Activated T-helper 1 cell treated with anti-CD3 and anti-CD28 coated beads, Interleukin-2, amount 50 U/mL, for 16 hours (primary cell): ENCODE measurements at places on chromosomes 1 and 21.

- no peak for DNase-seq
Observed at GRCh38 chr1:119040489-119040888, 52.3 kb upstream of the TBX15 start.

- DNase-seq, result no peak
Observed at GRCh38 chr1:27074175-27074780, 61.6 kb upstream of the TENT5B start.

DNA sequence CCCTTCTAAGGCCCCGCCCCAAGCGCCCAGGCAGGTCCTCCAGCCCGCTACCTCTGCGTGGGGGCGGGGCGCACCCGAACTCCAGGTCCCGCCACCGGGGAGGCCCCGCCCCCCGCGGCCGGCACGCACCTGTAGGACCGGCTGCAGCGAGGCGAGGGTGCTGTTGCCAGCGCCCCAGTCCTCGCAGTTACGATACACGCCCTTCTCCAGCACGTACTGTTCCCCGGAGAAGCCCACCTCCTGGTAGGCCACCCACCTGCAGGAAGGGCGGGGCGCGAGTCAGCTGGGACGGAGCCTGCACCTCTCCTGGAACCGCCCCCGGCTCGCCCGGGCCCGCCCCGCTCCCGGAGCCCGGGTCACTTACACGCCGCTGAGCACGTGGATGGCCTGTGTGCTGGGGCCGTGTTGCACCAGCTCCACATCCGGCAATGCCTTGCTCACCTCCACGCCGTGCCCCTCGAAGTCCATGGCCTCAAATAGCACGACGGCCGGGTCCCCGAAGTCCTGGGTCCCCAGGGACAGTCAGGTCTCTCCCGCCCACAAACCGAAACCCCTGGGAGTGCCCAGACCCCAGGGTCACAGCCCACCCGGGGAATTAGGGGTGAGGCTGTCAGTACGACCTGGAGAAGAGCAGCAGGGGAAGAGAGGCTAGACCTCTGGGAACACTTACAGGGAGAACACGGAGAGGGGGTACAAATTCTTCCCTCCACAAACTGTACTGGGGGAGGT, 17.3 kb downstream of the CRYBG2 start:
- DNase-seq, result peak; percentile 79

DNA sequence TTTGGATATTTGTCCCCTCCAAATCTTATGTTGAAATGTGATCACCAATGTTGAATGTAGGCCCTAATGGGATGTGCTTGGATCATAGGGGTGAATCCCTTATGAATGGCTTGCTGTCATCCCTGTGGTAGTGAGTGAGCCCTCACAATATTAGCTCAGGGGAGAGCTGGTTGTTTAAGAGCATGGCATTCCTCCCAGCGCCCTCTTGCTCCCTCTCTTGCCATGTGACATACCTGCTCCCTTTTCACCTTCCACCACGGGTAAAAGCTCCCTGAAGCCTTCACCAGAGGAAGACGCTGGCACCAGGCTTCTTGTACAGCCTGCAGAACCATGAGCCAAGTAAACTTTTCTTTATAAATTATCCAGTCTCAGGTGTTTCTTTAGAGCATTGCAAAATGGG, 305.6 kb downstream of the KCTD3 start:
- DNase-seq, result no peak

GRCh38 chr1:171800342-171800741, 18.9 kb downstream of the METTL13 start:
- DNase-seq, result no peak

GRCh38 chr21:44870748-44871495, 2.6 kb downstream of the PTTG1IP start:
- no peak for DNase-seq

DNA sequence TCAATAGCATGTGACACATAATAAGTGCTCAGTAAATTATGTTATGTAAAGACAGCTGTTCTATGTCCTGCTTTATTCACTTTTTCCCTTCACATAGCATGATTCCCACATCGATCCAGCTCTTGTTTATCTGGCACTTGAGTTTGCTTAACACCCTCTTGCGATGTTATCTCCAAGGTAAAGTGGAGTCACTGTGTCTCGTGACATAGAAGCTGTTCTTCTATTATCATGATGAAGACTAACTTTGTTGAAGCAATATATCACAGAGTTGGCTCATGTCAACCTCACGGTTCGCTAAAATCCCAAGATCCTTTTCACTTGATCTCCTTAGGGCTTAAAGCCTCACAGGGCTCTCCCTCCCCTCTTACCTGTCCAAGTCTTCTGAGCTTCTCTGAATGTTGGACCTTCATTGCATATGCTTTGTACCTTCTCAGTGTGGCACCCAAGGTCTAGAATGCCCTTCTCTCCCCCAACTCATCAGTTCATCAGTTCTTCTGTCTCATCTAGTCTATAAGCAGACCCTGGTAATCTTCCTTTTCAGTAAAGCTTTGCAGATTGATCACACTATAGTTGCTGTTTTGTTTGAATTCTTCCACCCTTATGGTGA, 38.0 kb downstream of the PLXNA2 start:
- no peak for DNase-seq

GRCh38 chr21:45818276-45818903, 163.2 kb upstream of the COL6A1 start:
- no peak for DNase-seq

GRCh38 chr21:36540700-36541099, 60.8 kb upstream of the CLDN14 start:
- DNase-seq, result no peak

DNA sequence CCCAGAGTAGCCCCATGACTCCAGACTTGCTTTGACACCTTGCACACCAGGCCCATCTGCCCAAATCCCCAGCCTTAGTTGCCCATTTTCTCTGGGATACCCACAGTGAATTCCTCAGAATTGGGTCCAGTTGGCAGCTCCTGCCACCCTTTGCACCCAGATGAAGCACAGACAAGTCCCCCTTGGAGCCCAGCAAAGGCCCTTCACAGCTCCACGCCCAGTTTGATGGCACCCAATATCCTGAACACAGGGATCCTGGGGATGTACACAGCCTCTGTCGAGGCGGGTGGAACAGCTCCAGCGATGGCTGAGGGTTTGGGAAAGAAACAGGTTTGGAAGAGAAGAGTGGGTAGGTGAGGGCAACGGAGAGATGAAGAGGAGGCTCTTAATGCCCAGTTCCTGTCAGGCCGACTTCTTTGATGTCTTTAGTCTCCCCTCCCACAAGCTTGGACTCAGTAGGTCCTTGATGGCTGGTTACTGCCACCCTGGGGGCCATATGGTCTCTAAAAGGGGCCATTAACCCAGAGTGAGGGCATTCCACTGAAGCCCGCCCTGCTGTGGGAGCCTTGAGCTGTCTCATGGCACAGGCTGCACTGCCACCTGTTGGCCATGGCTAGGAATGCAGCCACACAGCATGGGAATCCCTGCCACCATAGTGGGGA, 21.7 kb downstream of the TMEM53 start:
- peak; percentile 62 for DNase-seq

DNA sequence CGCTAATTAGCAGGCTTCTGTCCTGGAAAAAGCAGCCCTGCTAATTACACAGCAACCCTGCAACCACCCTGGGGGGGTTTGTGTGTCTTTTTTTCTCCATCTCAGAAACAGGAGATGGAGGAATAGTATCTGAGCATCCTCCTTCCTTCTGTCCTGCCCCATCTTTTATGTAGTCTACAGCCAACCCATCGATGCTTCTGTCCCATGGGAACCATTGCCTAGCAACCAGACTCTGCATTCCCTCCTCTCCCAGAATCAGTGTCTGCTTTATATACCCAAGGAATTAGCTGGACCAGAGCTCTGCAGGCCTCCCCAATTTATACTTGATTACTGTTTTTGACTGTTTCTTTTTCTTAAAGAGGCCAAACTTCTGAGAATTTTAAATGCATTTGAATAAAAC, 35.1 kb downstream of the LRRC38 start:
- DNase-seq, result no peak

GRCh38 chr1:201274616-201275252, 8.6 kb upstream of the PKP1 start:
- no peak for DNase-seq

DNA sequence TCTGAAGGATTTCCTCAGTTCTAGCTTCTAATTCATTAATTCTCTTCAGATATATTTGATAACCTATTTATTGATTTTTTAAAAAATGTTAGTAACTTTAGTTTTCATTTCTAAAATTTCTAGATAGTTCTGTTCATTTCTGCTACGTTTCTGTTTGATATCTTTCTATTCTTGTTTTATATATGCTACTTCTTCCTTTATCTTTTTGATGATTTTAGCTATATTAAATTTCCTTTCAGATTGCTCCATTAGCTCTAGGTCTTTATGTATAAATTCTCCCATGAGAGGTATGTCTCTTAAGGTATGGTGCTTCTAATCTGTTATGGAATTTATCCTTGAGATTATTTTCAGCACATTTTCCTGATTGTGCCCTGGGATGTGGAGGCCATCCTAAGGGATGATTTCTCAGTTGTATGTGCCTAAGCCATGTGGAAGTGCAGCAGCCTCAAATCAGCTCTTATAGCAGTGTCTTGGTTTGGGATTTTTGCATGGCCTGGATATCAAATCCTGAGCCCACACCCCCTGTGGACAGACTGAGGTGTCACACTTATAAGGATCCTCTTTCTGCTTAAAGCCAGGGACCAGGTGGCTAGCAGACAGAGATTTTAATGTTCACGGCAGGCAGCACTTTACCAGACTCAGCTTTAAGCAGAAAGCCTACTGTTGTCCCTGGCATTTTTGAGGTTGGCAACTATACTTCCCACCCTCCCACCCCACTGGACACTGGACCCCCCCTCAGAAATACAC, 6.2 kb upstream of the KCNQ4 start:
- no peak for DNase-seq

- DNase-seq, result peak; percentile 23
Observed at GRCh38 chr1:200510228-200510623, 100.4 kb upstream of the ZNF281 start.

- DNase-seq, result no peak
Observed at GRCh38 chr1:22225858-22226589, 83.1 kb upstream of the WNT4 start.

- no peak for DNase-seq
Observed at GRCh38 chr1:187928288-187928687, 1099.5 kb downstream of the PLA2G4A start.

DNA sequence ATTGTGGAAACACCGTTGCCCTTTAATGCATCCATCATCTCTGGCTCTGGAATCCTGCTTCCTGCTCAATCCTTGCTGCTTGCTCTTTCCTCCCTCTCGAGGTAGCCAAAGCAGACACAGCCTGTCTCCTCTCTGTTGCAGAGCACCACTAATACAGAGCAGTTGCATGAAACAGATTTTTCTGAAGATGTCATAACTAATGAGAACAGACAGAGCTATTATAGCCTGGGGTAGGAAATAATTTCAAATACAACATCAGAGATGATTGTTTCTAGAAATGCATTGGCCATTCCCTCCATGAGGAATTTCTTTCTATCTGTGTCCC, 23.3 kb upstream of the ACBD6 start:
- no peak for DNase-seq

DNA sequence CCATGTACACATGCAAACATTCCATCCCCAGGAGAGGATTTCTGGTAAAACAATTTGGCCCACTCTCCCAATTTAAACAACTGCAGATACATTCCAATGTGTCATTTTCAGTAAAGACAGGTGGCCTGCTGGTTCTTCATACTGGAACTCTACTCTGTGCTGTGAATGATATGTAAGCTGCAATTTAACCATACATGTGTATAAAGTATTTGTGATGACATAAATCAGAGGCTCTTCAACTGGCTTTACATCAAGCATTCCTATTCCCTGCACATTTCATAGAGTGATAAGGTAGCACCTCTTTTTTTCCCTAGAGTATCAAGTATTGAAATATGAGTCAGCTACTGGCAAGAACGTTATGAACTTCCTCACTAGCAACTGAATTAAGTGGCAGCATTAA, 649.5 kb upstream of the ADGRL2 start:
- DNase-seq, result no peak

GRCh38 chr1:231354330-231355020, 16.4 kb downstream of the SPRTN start:
- DNase-seq, result no peak

GRCh38 chr1:230568008-230568407, 74.3 kb upstream of the COG2 start:
- no peak for DNase-seq

DNA sequence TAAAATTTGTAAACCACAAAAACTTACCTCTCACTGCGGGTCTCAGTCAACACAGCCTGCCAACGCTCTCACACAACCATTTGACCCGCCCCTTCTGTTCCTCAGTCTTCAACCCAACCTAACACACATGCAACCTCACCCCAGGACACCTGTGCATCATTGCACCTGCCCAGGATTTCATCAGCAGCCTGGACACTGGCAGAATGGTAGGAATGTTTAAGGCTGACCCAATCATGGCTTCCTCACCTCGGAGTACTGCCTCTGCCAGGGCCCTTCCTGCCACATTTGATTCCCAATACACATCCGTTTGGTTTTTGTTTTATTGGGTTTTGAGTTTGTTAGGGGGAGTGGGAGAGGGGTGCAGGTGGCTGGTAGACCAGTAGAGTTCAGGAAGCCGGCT, 40.7 kb downstream of the TOMM20 start:
- no peak for DNase-seq

GRCh38 chr1:55716151-55716550, 501.0 kb upstream of the USP24 start:
- DNase-seq, result no peak

- no peak for DNase-seq
Observed at GRCh38 chr1:192401825-192402224, 85.0 kb downstream of the RGS21 start.

- DNase-seq, result no peak
Observed at GRCh38 chr1:181676269-181676668, 193.0 kb downstream of the CACNA1E start.

DNA sequence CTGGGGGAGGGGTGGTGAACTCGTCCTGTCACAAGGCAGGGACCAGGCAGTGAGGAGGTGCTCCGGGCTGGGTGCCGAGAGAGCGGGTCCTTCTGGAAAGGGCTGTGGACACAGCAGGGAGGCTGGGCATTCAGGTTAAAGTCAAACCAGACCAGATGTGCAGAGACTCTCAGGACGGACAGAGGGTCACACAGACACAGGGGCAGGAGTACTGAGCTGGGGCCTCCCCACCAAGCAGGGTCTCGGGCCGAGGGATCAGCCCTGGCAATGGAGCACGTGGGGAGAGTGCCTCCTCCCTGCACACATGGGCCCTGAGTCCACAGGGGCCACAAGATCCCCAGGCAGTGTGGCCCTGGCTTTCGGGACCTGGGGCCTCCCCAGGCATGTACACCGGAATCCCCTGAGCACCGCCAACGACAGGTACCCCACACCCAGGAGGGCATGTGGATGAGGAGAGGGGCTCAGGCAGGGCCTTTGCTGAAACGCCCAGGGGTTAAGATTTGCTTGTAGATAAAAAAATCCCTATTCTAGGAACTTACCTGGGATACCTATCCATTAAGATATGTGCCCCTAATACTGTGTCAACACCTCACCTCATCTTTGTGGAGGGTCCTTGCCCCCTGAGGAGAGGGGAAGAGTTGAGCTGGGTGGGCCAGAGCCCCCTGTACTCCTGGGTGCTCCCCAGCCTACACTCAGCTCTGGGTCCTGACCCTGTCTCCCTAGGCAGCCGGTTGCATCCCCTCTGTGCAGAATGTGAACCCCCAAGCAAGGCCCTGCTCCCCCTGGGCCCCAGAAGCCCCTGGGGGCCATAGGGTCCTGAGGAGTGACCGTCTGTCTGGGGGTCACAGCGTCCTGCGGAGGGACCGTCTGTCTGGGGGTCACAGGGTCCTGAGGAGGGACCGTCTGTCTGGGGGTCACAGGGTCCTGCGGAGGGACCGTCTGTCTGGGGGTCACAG, 46.9 kb upstream of the ADARB1 start:
- DNase-seq, result no peak
